ENCODE measurements at places on chromosomes 12 and 14. TPM values are rescaled to one million over a fixed set of nuclear protein-coding genes. Genes with fewer than 3 reads are reported as not detected.

DNA sequence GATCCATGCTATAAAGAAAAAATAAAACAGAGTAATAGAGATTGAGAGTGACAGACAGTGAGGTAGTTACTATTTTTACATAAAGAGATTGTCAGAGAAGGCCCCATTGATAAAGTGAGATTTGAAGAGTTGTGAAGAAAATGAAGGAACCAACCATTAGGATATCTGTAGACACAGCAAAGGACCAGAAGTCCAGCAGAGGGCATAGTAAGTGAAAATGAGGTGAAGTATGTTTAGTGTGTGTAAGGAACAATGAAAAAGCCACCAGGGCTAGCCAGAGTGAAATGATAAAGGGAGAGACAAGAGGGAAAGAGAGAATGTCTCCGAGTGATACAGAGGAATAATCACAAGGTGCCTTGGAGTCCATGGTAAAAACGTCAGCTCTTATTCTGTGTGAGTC is 411.0 kb downstream of the NELL2 start:
- peak; percentile 15 for DNase-seq

The ADAM20 gene
- total RNA-seq = 0.17 TPM

- no peak for DNase-seq
Measured at GRCh38 chr12:110203546-110203945, 77.5 kb upstream of the ATP2A2 start.

DNA sequence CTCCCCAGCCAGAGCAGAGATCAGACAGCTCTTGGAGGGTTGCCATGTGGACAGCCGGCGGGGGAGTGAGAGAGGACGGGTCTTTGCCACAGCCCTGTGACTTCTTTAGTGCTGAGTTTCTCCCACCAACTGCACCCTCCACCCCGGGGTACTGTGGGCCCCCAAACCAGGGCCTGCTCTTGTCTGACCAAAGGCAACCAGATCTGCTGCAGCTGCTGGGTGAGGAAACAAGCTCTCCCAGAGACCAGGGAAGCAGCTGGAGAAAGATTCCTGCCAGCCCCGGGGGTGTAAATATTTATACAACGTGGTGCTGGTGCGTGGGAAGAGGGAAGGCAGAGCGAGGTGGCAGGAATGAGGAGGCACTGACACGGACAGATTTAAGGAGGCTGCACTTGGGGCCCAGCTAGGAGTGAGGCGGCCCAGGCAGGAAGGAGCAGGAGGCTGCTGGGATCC is 14.3 kb upstream of the ZFP36L1 start:
- no peak for DNase-seq

The LAG3 gene
- 0.40 TPM for total RNA-seq

All from PC-3 (cell line).